Mesenteric fat pad (tissue), 1 donor: ENCODE measurements at places on chromosomes 16 and 17. TPM values are rescaled to one million over a fixed set of nuclear protein-coding genes. Genes with fewer than 3 reads are reported as not detected.

GRCh38 chr17:66716236-66717026 lies 118.5 kb upstream of the CACNG5 start:
- DNase-seq, result peak; percentile 68

DNA sequence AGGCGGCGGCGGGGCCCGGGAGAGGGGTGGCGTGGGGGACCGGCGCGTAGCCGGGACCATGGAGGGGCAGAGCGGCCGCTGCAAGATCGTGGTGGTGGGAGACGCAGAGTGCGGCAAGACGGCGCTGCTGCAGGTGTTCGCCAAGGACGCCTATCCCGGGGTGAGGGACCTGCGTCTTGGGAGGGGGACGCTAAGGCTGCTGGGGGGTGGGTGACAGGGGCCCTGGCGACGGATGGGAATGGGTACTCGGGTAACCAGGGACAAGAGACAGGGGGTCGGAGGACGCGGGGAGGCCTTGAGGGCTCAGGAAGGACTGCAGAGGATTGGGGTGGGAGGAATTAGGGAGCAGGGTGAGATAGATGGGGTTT lies 243 bp downstream of the RND2 start:
- DNase-seq, result no peak

The PIGW gene
- 8.9 TPM for total RNA-seq

- DNase-seq, result no peak
These were observed 91.4 kb upstream of the SALL1 start for GRCh38 chr16:51242296-51242994.

The AHSP gene
- total RNA-seq, result not detected

DNA sequence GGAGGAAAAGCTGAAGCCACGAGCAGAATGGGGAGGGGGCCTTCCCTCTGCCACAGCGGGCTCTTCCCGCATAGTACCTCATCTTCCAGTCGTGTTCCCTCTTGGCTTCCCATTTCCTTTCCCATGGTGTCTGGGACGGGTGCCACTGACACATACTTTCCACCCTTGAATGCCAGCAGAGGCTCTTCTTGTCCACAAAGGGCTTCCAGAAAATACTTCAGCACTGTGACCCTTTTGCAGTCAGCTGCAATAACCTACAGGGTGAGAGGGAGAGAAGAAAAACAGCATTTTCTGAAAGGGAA lies 30.7 kb downstream of the HIC1 start:
- no peak for DNase-seq

DNA sequence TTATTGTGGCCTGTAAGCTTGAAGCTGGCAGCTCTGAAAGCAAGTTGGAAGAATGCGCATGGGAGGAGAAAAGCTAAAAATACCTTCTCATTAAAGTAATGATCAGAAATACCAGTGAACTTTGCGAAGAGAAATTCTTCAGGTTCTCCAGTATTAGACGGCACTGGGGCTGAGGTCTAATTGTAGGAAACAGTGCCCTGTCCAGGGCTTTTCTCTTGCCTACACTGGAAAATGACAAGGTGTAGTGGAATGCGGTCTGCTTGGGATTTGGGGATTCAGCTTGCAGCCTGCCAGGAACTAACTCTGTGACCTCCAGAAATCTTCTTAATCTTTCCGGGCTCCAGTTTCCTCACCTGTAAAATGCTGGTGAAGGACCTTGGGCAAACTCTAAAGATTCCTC lies 53.3 kb upstream of the KCNJ16 start:
- no peak for DNase-seq
